Activated naive CD8-positive, alpha-beta T cell treated with anti-CD3 and anti-CD28 coated beads, Interleukin-2, amount 50 U/mL, for 24 hours (primary cell): ENCODE measurements at places on chromosomes 5 and 9.

GRCh38 chr5:107935645-107936044, 264.9 kb upstream of the EFNA5 start:
- no peak for DNase-seq

DNA sequence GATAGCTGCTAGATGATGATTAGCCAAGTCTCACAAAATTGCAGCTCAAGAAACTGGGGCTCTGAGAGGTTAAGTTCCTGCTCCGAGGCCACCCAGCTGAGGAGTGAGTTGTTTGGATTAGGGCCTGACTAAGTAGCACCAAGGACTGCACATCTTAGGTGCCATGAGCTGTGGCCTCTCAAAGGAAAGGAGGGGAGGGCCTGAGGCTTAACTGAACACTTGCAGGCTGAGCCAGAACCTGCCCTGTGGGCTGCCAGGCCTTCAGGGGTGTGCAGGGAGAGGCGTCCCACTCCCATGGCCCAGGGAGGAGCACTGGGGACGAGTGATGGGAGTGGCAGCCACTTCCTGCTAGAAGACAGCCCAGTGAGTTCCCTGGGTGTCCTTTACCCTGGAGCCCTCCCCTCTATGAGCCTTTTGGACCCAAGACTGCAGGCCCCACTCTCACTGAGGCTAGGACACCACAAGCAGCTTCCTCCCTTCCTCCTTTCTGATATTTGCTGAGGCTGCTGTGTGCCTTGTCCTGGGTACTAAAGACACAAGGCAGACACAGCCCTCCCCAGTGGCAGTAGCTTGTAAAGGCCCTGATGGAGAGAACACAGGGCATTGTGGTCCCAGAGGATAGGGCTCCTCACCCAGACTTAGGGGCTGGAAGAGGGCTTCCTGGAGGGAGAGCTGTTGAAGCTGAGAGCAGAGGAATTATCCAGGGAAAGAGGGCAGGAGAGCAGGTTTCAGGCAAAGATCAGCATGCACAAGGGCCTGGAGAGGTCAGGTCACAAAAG, 22.1 kb downstream of the LMX1B start:
- no peak for DNase-seq

DNA sequence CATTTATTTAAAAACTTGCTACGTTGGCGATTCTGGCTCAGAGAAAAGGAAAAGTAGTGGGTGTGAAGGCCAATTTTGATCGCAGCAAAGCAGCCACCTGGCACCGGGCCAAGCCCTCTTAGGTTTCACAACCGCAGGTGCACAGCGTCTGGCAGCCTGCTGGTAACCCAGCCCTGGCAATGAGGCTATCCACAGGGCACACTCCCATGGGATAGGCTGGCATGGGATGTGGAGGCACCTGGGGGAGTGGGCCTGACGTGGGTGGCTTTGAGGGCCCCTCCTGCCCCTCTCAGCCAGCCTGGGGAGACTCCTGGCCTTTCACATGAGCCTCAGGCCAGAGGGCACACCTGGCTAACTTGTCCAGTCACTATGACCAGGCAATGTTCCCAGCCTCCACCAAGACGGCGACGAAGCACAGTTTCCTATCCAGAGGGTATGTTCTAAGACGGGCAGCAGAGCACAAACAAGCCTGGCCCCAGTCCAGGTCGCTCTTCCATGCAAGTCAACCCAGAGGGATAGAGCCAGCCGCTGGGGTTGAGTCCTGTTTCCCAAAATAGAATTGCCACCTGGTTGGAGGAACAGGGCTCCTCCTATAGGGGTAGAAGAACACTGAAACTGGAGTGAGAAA, 19.0 kb downstream of the CMBL start:
- peak; percentile 48 for DNase-seq

DNA sequence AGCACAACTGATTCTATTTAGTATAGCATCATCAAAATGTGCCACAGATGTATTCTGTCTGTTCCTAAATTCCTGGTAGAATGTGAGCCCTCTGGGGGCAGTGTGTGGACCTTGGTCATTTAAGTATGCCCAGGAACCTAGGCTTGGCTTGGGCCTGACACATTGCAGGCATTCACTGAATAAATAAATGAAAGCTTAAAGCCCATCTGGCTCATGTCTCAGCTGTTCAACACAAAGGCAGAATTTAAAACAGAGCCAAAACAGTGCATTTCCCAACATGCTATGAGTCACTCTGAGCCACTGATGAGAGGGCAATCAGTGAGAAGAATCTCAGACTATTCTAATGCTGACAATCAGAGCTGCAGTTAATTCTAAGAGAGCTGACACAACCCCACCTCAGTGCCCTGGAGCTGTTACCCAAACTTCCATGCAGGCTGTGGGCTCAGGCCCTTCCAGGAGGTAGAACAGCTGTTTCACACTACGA, 8.1 kb downstream of the FAM193B start:
- DNase-seq = no peak

DNA sequence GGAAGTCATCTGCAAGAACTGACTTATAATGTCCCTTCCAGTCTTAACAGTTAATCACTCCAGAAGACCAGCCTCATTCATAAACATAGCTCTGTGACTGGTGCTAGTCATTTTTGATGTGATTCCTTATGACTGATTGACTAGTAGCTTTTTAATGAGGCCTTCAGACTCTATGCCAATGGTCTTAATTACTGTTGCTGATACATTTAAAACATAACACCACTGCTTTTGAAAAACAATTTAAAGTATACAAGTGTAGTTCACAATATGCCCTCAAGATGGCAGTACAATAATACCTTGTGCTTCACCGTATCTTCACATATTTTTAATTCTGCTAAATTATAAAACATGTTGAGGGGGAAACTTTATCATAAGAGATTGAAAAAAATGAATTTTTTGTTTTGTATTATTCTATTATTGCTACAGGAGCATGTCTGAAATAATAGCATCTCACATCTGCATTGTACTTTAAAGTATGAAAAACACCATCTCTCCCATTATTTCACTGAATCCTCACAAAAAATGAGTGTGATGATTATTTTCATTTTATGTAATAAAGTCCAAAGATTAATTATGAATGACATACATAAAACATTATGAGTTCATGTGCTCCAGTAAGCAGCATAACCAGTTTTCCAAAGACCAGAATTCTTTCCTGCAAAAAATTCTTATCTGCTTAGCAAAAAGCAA, 55.2 kb upstream of the SHISAL2B start:
- no peak for DNase-seq

GRCh38 chr9:104765138-104765537, 1.2 kb downstream of the NIPSNAP3B start:
- DNase-seq = no peak

DNA sequence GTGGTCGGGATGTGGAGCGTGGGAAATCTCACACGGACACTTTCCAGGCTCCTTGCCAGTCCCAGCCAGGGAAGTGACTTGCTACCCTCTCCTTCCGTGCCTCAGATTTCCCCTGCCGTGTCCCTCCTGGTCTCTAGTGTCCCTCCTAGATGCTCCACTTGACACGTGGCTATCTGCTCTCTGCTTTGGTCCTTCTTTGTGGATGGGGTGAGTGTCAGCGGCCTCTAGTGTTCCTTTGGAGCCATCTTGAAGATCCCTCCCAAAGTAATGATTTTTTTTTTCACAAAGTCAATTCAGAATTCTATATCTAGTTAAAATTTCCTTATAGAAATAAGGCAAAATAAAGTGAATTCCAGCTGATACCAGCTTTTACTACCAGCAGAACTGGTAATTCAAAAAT, 117.7 kb downstream of the MRPL36 start:
- no peak for DNase-seq

DNA sequence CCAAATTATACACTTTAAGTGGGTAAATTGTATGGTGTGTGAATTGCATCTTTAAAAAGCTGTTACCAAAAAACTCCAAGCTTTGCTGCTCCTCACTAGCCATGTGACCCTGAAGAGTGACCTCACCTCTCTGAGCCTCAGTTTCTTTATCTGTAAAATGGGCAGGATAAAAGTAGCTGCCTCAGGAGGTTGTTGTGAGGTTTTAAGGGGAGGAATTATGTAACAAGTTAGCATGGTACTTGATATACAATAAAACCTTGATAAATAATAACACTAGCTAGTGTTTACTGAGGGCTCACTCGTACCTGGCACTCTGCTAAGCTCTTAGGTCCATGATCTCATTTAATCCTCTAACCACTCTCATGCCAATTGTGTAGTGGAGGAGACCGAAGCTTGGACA, 19.0 kb upstream of the PHF19 start:
- DNase-seq = no peak

DNA sequence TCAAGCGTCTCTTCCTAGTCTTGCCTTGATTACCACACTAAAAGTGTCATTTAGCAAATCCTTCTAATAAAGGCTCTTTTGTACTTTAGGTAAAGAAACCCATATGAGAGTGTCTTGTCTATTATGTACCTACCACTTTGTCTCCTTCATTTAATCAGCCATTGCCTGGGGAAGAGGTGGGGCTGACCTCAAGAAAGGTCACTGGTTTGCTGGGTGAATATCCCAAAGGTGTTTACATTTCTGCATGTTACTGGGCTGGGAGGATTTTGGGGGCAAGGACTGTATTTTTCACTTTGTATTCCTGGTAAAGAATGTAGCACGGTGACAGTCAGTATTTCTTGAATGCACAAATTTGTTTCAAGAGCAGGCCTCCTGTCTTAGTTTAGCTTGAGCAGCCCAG, 11.9 kb upstream of the RPS23 start:
- no peak for DNase-seq

- no peak for DNase-seq
Observed at GRCh38 chr5:72154076-72154756, 46.9 kb downstream of the MAP1B start.

DNA sequence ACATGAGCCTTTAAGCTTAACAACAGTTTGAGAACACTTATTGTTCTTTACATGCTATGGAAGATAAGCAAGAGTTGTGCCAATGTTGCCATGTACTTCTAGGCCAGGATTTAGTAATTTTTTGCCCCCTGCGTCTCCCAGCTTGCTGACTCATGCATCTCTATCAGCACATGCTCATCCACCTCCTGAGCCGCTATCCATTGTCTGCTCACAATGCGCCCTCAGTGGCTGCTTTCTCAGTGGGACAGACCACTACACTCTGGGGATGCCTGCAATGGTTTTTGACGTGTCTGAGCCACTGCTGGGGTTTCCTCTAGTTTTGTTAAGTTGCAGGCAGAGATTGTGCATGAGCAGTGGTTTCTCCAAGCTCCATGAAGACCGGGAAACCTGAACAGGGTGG, 50.9 kb upstream of the PHF2 start:
- DNase-seq = no peak

- DNase-seq = no peak
Observed at GRCh38 chr9:121682926-121683515, 31.6 kb downstream of the DAB2IP start.

- peak; percentile 27 for DNase-seq
Observed at GRCh38 chr9:5869315-5870019, 21.2 kb upstream of the MLANA start.

- DNase-seq = no peak
Observed at GRCh38 chr5:14208071-14209021, 65.2 kb downstream of the TRIO start.

DNA sequence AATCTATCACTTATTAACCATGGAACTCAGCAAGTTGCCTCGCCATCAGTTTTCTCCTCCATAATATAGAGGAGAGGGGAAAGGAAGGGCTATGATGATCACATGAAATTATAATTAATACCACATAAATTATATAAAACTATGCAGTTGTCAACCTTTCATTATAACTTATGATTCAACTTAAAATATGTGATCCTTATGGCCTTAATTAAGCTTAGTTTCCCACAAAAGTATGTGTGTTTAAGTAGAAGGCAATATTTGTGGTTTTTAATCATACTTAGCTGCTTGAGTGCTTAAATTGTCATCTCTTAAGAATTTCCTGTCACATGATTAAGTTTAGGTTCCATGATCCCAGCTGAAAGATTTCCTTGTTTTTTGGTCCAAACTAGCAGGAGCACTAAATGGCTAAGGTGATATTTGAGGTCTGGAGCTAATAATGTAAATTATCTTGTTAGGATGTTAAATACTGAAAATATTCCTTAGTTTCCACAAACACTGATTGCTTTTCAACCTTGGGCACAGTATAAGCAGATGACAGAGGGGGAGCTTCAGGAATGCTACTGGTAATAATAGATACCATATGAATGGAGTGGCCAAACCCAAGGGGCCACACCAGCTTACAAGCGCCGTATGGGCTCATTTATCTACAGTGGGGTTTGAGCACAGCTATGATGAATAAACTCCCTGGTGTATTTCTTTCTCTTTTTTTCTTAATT, 26.4 kb upstream of the F2R start:
- no peak for DNase-seq

GRCh38 chr9:76756268-76756640, 8.0 kb upstream of the PCA3 start:
- DNase-seq = no peak

DNA sequence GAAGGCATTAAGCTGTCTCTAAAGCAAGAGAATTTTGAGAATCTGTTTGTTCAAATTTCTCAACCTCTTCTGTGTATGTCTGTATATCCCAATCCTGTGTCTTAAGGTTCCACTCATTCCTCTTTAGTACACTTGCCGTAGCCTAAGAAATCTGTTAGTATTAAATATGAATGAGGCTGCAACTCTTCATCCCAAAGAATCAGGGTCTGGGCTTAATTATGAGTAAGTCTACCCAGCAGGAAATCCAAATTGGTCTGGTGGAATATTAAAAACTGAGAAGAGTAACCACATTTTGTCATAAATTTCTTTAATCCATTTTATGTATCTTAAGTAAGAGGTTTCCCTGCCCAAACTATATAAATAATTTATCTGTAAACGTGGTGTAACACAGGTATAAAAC, 1171.2 kb downstream of the CDH12 start:
- DNase-seq = no peak

DNA sequence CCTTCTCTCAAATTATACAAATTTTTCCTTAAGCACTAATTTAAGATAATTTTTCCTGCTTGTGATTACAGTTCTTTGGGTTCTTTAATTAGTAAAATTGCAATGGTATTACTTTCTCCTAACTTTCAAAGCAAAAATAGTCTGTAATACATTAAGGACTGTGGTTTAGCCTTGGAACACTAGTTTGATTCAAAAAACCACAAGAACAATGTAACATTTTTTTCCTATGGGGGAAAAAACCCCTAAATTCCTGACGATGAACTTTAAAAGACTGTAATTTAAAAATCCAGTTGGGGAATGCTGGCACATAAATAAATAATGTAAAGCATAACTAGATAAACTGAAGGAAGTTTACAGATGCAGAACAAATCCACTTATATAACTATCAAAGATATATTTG, 65.3 kb downstream of the CDC14B start:
- no peak for DNase-seq

DNA sequence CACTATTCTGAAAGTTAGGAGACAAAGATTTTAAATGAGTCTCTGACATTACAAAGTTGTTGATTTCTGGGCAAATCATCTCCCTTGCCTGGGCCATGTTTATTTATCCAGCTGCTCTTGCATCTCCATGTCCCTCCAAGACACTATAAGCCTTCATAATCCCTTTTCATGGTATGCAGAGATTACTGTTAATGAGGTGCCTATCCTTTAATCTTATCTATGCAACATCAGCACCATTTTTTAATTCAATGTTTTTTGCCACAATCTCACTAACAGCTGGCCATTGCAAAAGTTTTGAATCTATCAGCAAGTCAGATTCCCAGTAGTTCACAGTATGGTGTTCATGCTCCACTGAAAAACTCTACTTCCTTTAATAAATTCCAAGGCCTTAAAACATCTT, 108.5 kb upstream of the PTPRD start:
- DNase-seq = no peak

- DNase-seq = no peak
Observed at GRCh38 chr5:149493316-149493715, 57.9 kb downstream of the CSNK1A1 start.

GRCh38 chr5:135179308-135179980, 145.4 kb upstream of the PITX1 start:
- DNase-seq = no peak

GRCh38 chr9:98228392-98229089, 26.9 kb downstream of the TBC1D2 start:
- no peak for DNase-seq

GRCh38 chr5:136200761-136201160, 7.8 kb upstream of the SMIM32 start:
- DNase-seq = no peak
